ENCODE measurements at places on chromosomes 2 and 18. TPM values are rescaled to one million over a fixed set of nuclear protein-coding genes. Genes with fewer than 3 reads are reported as not detected.
A peak's percentile ranks its signal among the peaks of the same experiment; 100 is the strongest.

DNA sequence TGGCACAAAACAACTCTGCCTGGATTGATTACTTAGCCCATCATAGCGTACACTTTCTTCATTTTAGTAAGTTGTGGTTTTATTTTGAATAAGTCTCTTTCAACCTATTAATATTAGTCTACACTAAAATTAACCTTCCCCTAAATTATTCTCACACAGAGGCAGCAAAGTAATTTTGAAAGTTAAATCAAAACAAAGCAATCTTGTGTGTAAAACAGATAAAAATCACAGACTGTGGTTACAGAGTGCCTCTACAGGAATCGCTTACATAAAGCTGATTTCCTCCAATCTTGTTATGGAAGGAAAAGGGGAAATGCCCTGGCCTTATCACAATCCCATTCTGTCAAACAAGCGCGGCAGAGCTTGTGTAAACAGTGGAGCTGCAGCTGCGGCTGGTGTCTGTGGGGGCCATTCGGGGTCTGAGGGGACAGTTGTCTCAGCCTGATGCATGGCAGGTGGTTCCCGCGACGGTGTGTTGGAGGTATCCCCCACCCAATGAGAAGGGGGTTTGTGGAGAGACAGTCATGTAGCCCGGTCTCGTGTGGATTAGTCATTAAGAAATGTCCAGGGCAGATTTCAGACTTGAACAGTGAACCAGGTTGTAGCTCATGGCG, 42.1 kb downstream of the BCL2L11 start:
- DNase-seq: no peak

DNA sequence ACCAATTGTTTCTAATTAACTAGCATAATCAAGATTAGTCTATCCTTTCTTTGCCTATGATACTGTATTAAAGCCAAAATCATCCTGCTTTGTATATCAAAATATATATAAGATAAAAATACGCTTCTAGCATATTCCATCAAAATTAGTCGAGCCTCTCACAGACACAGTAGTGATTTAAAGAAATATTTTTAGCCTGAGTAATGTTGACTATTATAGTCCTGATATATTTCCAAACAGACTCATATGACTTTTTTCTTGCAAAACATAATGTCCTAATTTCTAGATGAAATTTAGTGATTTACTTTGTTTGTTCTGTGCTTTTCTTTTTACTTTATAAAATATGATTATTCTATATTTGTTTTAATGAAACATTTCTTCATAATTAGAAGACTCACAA, 30.9 kb downstream of the FAP start:
- peak; percentile 47 for DNase-seq

DNA sequence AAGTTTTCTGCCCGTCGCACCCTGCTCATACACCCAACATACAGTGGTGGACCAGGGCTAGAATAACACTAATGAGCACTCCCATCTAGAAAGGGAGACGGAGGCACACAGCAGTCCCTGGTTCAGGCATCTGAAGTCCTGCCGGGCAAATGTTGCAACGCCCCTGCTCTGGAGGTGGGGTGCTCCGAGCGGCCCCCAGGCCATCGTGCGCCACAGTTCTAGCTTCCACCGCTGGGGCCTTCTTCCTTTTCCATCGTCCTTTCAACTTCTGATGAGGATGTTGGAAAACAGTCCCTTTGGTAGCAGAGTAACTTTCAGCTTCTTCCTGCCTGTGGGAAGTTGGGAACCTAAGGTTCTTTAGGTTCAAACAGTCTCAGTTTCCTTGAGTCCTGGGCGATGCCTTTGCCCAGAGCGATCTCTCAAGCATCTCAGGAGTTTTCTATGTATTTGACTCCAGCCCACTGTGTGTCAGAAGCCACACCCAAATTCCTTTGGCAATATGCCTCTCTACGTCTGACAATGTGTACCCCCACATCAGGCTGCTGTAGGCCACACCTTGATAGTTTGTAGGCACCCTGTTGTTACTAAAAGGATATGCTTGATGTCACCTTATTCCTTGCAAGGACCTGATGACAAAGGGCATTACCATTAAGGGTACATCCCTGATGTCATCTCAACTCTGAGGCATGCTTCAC, 258.8 kb downstream of the GLI2 start:
- no peak for DNase-seq

INPP1 gene
- 9.2 TPM for total RNA-seq

GRCh38 chr2:186991766-186992417, 142.9 kb upstream of the ZSWIM2 start:
- peak; percentile 6 for DNase-seq

DNA sequence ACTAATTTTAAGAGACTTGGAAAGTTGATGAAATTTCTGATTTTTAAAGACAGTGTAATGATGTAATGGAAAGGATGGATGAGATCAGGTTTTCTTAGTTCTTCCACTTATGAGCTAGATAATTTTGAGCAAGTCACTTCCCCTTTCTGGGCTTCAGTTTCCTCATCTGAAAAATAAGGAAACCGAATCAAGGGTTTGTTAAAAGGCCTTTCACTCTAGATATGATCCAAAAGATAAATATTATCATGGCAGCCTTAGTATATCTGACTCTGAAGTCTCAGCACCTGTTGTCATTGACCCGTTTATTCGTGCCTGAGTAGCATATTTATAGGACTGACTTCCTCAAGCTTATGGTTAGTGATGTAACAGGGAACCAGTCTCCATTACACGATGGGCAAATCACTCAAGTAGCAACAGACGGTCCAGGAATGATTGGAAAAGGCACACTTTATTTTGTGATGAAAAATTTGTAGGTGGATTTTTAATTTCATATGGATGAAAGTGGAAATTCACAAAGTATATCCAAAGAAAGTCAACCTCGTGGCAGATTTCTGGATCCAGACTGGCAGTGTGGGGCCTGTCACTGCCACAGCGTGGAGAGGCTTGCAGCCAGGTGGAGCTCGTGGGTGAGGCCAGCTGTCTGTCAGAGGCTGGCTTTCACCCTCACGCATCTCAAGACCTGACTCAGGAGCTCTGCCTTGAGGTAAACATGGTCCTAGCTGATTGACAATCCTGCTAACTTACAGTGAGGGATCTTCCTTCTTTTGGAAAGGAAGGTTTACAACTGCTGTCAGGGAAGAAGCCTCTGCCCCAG, 137.9 kb upstream of the CXCR4 start:
- DNase-seq: no peak

OSBPL6 gene
- total RNA-seq: 5.2 TPM

TMEM37 gene
- total RNA-seq: not detected

GRCh38 chr2:169303579-169304305, 58.6 kb downstream of the LRP2 start:
- DNase-seq: no peak

DNA sequence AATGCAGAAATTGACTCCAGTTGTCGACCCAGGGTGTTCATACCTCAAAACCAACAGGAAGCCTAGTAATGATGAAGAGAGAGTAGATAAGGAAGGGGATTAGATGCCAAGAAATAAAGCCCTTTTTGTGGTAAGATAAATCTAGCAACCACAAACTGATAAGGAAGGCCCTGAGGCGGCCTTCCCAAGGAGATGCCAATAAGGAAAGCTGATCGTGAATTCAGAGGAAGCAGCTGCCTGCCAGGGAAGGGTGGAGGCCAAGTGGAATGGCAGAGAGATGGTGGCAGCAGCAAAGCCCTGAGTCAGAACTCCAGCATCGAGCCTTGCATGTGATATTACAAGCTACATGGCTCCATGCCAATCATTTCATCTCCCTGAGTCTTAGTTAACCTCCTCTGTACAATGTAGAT, 126.3 kb downstream of the IRS1 start:
- peak; percentile 99 for DNase-seq

DNA sequence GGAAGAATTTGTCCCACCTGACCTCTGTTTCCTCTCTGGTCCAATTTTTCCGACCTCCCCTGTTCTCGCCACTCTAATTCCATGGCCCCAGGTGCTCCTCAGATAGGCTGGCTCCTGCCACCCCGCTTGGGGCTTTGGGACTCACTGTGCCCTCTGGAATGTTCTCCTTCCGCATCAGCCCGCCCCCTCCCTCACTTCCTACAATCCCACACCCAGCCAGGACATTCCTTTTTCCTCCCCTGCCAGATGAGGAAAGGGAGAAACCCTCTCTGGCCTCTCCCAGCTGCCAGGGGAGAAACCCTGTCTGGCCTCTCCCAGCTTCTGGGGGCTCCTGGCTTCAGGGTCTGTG, 3.1 kb upstream of the OR6B2 start:
- DNase-seq: no peak

HOXD13 gene
- not detected for total RNA-seq

DNA sequence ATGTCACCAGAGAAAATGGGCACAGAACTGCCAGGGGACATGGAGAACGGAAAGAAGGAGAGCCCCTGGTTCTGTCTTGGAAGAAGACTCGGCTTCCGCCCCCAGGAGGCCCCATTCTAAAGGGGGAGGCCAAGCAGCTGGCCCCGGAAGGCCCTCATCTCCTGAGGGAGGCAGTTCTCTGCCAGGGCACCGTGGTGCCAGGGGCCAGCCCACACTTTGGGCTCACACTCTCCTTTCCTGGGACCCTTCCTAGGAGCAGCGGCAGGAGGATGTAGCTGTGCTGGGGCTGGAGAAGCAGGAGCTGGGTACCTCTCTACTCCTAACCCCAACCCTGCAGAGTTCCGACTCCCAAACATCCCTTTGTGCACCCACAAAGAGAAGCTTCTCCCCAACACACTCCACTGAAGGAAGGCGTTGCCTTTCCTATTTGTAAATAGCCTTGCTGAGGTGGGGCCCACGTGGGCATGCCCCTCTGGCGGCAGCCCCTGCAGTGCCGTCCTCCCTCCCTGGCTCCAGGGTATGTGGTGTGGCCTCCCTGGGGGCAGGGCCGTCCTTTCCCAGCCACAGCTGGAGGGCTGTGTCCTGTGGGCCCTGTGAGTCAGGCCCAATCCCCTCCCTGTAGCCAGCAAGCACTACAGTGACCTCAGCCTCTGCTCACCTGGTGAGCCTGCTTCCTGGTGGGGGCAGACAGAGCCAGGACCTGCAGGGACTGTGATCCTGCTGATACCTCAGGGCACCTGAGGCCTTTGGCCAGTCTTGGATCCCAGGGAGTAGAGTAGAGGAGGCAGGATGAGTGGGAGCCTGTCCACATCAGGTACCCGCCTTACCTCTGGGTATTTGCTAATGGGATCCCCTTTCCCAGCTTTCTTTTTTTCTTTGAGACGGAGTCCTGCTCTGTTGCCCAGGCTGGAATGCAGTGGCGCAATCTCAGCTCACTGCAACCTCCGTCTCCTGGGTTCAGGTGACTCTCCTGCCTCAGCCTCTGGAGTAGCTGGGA, 26.6 kb downstream of the ZFP36L2 start:
- no peak for DNase-seq

DNA sequence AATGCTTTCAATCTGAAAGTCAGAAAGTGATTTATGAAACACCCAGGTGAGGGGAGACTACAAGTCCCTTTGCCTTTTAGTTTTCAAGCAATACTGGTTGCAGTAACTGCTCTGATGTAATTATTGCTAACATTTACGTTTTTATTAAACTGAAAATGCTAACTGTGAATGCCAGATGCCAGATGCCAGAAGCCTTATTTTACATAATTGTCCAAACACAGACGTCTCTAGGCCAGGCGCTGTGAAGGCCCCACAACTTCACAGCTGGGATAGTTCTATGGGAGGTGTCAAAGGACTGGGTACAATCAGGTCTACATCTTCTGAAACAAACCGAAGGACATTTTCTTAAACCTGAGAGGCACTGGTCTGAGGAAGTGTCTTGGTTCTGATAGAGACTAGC, 27.5 kb upstream of the MSGN1 start:
- DNase-seq: no peak

FBXO36 gene
- total RNA-seq: 1.6 TPM

GRCh38 chr2:2331881-2332280, 806 bp upstream of the MYT1L start:
- DNase-seq: no peak

ABCG5 gene
- not detected for total RNA-seq

TMEM214 gene
- 71.6 TPM for total RNA-seq

- no peak for DNase-seq
Observed at GRCh38 chr2:59892398-59892797, 661.1 kb downstream of the BCL11A start.

KCNE4 gene
- total RNA-seq: 22.2 TPM

Data from fibroblast of the aortic adventitia (primary cell).